Stimulated activated CD8-positive, alpha-beta memory T cell treated with anti-CD3 and anti-CD28 coated beads, Interleukin-4, amount 100 ng/mL, for 4 hours (primary cell): ENCODE measurements at places on chromosomes 4 and X.
A peak's percentile ranks its signal among the peaks of the same experiment; 100 is the strongest.

DNA sequence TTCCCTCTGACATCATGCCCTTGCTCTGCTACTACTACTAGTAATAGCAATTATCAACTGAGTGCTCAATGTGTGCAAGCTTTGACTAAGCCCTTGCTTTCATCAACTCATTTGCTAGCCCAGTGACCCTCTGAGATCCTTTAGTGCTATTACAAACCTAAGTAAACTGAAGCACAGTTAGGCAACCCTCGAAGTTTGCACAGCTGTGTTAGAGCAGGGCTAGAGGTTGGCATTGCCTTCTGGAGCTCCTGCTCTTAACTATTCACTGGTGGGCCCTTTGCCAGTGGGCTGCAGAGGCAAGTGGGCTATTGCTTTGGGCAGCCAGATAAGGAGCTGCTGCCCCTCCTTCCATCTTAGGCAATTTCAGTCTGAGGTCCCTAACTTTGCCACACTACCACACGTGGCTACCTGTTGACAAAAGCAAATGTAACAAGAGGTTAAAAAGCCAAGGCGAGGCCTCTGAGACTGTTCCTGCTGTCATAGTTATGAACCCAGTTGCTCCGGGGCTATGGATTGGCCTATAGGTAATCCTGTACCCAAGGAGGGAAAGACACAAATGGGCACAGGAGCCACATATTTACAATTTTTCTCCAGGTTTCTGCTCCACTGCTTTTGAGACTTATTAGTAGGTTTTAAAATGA lies 41.5 kb upstream of the ANKRD50 start:
- no peak for DNase-seq

- DNase-seq = no peak
Observed at GRCh38 chr4:1990348-1990645, 18.5 kb downstream of the NELFA start.

DNA sequence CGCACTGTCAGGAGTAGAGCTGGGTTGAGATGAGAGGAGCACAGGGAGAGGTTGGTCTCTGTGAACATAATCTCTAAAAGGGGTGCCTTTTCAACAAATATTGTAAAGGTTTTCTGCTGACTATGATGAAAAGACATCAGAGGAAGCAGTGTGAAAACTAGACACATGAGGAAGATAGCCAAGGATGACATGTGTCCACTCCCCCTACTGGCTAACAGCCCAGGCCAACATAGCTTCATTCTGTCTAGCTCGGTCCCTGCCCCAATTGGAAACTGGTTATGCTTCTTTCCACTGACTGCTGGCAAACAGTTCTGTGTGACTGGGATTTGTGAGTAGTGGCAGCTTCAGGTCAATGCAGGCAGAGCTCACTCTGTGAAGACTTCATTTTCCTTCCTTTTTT lies 115.4 kb upstream of the ESX1 start:
- DNase-seq = no peak

DNA sequence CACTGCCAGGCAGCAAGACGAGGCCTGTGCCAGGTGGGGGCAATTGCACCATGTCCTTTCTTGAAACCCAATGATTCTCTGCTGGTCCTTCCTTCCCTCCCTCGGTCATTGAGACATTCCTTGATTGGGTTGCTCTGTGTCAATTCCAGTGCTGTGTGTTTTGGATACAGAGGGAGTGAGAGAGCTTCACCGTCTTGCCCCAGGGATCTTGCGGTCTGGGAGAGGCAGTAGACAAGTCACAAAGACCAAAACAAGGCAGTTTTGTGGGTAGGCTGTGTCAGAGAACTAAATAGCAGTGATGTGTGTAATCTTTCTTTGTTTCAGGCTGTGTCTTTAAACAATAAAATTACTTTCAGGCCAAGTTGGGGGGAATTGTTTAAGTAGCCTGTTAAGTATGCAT lies 38.8 kb upstream of the TADA2B start:
- DNase-seq = no peak

DNA sequence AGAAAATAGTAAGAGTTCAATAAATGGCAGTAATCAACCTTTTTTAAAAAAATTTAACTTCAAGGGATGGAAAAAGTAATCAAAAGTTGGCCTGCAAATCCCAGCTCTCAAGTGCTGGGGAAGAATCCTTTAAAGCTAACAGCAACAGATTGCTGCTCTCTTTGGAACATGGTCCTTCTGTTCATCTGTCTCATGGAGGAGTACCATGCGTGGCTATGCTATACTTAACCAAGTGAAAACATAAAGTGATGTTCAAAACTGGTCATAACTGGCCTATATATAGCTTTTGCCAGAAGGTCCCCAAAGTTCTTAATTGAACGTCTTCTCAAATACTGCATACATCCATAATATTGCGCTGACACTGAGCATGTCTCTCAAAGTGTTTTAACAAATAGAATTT lies 154.4 kb downstream of the GABRB1 start:
- DNase-seq = no peak

DNA sequence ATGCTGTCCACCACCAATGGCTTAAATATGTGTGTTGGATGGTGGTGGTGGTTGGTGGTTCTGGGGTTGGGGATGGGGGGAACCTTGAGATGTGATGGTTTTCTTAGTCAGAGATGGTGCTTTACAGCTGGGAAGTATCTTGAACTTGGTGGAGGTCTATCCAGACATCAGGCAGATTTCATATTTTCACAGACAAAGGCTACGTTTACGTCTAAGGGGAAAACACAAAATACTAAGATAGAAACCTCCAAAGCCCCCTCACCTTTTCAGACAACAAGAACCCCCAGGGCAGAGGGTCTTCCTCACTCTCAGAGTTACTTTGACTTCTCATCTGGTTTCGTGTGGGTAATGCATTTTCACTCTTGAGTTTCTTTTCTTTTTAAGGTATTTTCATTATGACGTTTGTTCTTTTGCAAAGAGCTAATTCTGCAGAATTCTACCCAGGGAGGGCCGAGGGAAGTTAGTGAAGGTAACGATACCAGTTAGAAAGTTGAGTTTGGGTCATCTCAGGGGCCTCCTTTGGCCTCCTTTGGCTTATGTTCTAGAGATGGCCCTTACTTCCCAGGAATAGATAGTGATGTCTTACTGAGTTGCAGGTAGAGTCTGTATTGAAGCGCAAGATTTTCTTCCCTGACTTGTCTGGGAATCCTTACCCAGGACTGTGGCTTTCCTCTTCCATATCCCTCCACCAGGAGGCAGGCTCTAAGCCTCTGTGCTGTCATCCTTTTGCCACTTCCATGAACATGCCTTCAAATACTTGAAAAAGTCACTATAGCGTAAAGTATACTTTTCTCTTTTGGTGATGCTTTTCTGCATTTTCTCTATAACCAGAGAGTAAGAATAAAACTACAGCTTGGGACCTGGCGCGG lies 31.9 kb downstream of the RHOH start:
- no peak for DNase-seq

DNA sequence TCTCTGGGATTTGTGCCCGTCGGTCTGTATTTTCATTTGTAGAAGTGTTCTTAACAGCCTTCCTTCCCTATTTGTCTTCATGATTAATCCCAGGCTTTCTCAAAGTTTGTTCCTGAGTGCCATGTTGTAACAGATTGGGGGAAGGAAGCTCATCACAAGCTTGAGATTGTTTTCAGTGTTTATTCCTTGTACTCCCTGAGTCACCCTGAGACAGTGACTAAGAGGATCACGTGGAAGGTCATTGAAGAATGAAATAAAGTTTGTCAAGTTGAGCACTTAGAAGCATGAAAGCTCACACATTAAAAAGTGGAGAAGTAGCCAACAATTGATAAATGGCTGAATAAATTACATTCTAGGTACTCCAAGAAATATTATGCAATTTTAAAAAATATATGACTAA lies 153.5 kb upstream of the FAM241A start:
- DNase-seq = no peak

DNA sequence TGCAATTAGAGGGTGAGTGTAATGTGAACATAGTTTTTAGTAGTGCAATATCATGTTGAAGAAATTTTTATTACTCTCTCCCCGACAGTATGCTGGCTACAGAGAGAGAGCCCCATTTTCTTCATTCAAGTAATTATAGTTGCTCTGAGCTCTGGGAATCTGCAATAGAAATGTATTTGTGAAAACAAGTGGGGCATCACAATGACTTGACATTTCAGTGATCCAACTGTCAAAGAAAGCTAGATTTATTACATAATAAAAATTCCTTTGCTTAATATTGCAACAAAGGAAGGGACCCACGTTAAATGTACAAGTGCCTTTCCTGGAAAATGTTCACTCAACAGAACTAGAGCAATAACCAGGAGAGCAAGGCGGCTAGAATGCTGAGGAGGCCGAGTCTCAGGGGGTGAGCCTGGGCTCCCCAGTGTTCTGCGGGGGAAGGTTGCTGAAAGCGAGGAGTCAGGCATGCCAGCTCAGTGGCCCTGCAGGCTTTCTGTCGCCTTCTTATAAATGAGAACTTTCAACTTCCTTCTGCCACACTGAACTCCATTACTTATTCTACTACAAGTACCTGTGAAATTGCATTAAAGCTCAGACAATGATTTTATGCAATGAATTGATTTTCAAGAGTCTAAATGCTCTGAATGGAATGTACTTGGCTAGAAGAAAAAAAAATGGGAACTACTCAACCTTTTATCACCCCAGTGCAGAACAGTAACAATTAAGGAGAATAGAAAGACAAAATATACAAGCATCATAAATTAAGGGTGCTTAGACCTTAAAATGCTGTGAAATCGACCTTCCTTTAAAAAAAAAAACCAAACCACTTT lies 476.4 kb downstream of the AFF2 start:
- DNase-seq = no peak

DNA sequence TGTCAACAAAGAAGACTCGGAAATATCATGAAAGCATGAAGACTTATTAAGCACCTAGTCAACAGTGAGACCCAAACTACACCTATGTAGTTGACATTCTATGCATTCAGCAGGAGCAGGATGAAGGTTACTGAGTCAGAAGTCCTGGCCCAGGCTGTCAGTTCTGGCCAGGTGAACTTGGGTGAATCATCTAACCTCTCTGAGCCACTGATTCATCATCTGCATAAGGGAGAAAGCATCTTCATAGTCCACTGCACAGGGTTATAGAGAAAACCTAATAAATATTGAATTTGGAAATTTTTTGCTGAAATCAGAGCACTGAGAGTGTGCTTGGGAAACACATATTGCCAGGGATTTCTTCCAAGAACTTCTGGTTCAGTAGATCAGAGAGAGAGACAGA lies 296.0 kb upstream of the SFRP2 start:
- DNase-seq = no peak

DNA sequence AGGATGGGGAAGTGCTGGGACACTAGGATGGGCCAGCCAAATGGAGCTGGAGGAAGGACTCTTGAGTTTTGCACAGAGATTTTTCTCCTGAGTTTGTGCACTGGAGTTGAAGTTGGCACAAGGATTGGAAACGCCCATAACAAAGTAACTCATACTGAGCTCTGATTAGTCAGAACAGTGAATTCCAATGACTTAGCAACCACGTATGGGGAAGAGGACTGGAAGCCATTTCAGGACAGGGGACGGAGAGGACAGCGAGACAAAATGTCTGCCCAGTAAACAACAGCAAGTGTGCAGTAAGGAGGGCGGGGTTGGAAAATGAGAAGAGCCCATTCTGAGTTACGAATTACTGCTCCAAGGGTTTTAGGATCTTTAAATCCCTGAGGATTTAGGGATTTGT lies 5.9 kb downstream of the RIPPLY1 start:
- DNase-seq = no peak

- no peak for DNase-seq
Observed at GRCh38 chr4:139256349-139256748, 23.7 kb downstream of the MGARP start.

DNA sequence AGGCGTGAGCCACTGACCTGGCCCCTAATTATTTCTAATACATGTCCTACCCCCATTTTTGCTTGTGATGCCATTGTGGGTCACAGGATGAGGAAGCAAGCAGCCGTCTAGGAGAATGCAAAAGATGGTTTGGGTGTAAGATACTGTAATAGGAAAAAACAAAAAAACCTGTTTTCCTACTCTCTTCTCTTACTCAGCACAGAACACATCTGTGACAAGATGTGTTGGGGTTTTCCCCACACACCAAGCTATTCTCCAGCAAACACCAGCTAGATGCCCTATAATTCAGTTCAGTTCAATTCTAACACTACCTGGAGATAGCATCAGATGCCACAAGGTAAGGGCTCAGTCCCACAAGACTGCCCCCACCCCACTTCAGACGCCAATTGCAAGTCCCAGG lies 15.3 kb upstream of the HPRT1 start:
- no peak for DNase-seq

DNA sequence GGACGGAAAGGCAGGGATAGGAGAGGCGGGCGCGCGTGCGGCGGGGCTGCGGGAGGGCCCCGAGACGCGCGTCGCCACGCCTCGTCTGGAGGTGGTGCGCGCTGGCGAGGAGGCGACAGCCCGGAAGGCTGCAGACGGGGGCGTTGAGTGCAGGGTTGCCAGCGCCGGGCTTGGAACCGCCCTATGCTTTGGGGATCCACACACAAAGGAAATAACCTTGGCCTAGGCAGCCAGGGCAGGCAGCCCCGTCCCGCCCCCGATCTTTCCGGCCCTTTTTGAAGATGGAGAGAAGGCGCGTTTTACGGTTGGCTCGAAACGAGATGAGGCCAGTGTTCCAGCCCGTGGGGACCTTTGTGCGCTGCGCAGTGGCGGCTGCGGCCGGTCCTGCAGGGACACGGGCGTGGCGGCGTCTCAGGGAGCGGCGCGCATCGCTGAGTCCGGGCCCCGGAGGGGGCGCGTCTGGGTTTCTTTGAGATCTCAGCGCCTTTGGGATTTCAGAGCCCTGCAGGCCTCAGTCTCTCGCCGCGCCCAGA lies 50.8 kb upstream of the TRIM2 start:
- peak; percentile 55 for DNase-seq

DNA sequence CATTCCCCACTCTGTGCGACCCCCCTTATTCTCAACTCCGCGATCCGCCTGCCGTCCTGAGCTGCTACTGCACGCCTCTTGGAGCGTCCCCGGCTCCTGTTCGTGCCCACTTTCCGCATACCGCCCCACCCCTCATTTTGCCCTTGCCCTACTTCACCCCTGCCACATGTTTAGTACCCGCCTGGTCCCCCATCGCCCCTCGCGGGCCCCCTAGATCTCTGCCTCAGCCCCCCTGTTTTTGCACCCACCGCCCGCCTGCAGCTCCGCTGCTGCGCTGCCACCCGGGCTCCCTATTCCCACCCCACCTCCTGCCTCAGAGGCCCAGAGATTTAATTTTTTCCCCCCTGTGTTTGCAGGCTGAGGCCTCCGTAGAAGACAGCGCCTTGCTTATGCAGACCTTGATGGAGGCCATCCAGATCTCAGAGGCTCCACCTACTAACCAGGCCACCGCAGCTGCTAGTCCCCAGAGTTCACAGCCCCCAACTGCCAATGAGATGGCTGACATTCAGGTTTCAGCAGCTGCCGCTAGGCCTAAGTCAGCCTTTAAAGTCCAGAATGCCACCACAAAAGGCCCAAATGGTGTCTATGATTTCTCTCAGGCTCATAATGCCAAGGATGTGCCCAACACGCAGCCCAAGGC lies 1.4 kb downstream of the MAGED1 start:
- DNase-seq = no peak

DNA sequence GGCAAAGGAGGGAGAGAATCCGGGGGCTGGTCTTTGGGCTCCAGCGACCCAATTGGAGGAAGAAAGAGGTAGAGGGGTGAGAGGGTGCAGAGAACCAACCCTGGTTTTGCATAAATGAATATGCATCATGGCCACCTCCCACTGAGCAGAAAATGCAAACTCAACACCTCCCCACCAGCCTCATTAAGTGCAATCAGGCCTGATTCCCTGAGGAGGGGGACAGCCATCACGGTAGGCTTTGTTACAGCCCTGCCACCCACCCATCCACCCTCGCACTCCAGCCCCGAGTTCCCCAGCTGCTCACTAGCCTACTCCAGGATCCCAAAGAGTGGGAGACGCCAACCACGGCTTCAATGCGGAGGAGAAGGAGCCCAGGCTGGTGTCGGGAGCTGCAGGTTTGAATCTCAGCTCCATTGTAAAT lies 48.3 kb upstream of the MAN2B2 start:
- no peak for DNase-seq

GRCh38 chr4:158895797-158896576 lies 127.2 kb downstream of the FNIP2 start:
- DNase-seq = no peak
